ENCODE measurements at places on chromosomes 16 and 17. TPM values are rescaled to one million over a fixed set of nuclear protein-coding genes. Genes with fewer than 3 reads are reported as not detected.

Gene KCNJ2
- 1.5 TPM for total RNA-seq

Gene SLC13A5
- 0.26 TPM for total RNA-seq

Gene TAC4
- not detected for total RNA-seq

Gene HS3ST3B1
- total RNA-seq, result 0.59 TPM

Gene P2RX5
- 14.9 TPM for total RNA-seq

Gene ACE
- 4.5 TPM for total RNA-seq

All from Panc1 (cell line).